ENCODE measurements at places on chromosomes 4 and X.

GRCh38 chrX:92247076-92247475, 467.9 kb downstream of the PCDH11X start:
- no peak overlapping the region for H3K4me3 ChIP-seq
- no peak for DNase-seq
- H3K27me3 ChIP-seq, result no peaks in the 10 kb centered on the region
- no peaks in the 10 kb centered on the region for H3K4me1 ChIP-seq

DNA sequence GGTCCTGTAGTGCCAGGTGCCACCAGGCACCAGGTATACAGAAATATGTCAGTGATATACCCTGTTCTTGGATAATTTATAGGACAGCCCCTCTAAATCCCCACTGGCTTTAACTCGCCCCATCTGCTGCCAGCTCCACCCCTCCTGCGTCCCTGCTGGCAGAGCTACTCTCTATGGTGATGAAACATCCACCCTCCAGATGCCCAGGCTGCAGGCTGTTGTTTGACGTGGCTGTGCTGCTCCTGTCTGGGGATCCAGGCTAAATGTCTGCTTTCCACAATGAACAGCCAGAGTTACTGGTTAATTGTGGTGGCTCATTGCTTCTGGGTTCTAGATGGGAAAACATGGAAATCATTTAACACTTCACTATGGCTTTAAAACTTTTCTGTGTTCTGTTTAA, 12.9 kb downstream of the NHSL2 start:
- H3K27me3 ChIP-seq, result no peaks in the 10 kb centered on the region
- no peaks in the 10 kb centered on the region for H3K4me1 ChIP-seq
- no peak overlapping the region for H3K27ac ChIP-seq
- H3K36me3 ChIP-seq, result no peaks in the 10 kb centered on the region
- no peak overlapping the region for H3K4me3 ChIP-seq

DNA sequence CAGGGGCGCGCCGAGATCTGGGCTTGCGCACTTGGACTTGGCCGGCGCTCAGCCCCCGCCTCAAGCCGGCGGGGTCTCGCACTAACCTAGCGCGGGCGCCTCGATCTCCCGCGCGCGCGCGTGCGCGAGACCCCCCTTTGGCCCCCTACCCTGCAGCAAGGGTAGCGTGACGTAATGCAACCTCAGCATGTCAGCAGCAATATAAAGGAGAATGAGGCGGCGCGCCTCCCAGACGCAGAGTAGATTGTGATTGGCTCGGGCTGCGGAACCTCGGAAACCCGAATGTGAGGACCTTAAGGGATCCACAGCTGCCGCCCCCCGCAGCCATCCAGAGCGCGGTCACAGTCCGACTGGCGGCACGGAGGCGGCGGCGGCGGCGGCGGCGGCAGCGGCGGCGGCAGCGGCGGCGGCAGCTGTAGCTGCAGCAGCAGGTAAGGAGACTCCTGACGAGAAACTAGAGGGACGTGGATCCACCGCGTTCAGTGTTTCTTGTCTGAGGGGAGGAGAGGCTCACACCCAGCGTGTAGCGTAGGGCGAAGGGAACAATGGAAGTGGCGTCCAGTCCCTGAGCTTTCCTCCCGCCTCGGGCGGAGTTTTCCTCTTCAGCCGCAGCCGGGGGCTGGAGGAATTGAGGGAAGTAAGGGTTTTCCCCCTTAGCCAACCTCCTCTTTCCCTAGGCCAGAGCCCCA, at the start of the genes SATL1 and ZNF711:
SATL1 (minus strand) TSS at position 19 of the 689 bp plus-strand sequence. CDS start 134,811 bp downstream, outside the sequence.
ZNF711 (plus strand) TSS at position 231 of the 689 bp plus-strand sequence. CDS start 3,582 bp downstream, outside the sequence.
- H3K4me3 ChIP-seq, result peak within 1 kb of the TSS; percentile 50
- H3K36me3 ChIP-seq, result peaks cover 4% of the 10 kb centered on the region
- DNase-seq, result peak; percentile 12
- no peaks in the 10 kb centered on the region for H3K27me3 ChIP-seq
- peak within 1 kb of the TSS; percentile 45 for H3K27ac ChIP-seq
- no peaks in the 10 kb centered on the region for H3K4me1 ChIP-seq

DNA sequence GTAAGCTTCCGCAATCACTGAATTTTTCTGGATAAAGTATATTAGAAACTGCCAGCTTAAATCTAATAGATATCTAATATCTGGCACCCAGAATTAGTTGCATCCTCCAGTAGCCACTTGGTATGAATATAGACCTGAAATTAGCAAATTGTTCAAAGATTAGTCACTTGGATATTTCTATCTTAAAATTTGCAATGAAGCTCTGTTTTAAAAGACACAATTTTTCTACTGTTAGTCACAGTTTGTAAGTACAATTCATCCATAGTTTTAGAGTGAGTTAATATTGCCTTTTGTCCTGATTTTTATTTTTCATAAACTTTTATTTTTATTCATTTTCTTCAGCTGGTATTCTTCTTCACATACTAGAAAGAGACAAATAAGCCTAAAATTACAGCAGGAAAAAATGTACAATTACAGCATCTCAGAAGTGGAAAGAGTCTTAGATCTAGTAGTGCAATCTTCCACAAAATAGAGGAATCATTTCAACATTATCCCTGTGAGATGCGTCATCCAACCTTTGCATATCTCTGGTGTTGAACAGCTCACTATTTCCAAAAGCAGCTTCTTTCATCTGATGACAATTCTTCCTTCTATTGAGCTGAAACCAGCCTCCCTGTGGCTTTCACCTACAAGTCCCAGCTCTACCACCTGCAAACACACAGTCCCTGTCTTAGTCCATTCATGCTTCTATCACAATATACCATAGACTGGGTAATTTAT, 190.0 kb upstream of the AR start:
- H3K4me3 ChIP-seq, result no peak overlapping the region
- H3K36me3 ChIP-seq, result no peaks in the 10 kb centered on the region
- DNase-seq, result no peak
- H3K27me3 ChIP-seq, result no peaks in the 10 kb centered on the region
- no peaks in the 10 kb centered on the region for H3K4me1 ChIP-seq
- no peak overlapping the region for H3K27ac ChIP-seq

- H3K27ac ChIP-seq, result no peak overlapping the region
- H3K4me1 ChIP-seq, result no peaks in the 10 kb centered on the region
- no peak for DNase-seq
- no peaks in the 10 kb centered on the region for H3K36me3 ChIP-seq
- H3K4me3 ChIP-seq, result no peak overlapping the region
These were observed 252.1 kb upstream of the ADGRL3 start for GRCh38 chr4:60948008-60948407.
